EL (cell line): ENCODE measurements at places on chromosomes 2 and 18.

DNA sequence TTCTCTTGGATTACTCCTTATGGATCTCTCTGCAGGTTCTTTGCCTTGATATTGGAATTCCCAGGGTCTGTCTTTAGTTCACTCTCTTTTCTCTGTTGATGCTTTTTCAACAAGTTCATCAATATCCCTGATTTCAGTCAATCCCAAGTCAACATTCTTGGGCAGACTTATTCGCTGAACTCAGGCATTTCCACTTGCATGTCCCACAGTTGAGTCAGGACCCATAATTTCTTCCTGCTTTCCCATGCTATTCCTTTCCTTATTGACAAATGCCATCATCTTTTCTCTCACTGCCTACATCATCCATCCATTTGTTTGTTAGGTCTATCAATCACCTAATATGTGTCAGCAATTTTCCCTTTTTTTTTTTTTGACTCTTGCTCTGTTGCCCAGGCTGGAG, 11.6 kb downstream of the GPD2 start:
- DNase-seq: no peak

GRCh38 chr18:9137168-9138066, 836 bp downstream of the ANKRD12 start:
- DNase-seq: peak; percentile 80

GRCh38 chr2:133484106-133484505, 84.2 kb downstream of the NCKAP5 start:
- peak; percentile 57 for DNase-seq

- no peak for DNase-seq
These were observed 17.5 kb upstream of the BIN1 start for GRCh38 chr2:127124426-127124825.

DNA sequence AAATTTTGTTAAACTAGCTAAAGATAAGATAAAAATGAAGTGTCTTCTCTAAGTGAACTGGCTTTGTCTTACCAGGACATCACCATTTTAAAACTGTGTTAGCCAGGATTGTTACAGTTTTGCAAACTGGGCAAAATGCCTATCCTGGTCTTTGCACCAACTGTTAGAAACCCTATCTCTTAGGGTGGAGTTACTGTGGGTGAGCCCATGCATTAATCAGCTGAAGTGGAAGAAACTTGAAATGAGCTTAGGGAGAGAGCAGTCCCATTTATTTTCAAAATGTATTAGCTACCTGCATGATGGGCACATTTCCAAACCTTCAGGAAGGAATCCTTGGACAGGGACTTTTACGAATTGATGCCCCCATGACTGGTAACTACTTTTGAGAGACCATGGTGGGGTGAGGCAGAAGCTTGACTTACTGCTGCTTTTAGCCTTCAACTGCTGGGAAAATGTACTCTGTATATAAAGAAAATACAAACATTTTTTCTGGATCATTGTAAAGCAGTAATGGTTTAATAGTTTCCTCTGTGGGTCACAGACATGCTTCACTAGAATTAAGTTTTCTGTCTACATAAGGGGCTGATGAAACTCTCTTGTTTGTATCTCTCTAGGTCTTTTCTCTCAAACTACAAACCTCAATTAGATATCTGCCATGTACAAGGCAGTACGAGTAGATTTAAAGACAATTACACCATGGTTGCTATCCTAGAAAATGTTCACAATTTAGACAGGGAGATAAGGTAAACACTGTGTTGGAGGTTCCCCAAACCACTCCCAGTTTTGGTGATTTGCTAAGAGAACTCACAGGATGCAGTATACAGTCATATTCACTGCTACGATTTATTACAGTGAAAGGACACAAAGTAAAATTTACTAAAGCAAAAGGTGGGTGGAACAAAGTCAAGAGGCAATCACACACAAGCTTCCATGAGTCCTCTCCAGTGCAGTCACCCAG, 321.4 kb upstream of the MMADHC start:
- no peak for DNase-seq

DNA sequence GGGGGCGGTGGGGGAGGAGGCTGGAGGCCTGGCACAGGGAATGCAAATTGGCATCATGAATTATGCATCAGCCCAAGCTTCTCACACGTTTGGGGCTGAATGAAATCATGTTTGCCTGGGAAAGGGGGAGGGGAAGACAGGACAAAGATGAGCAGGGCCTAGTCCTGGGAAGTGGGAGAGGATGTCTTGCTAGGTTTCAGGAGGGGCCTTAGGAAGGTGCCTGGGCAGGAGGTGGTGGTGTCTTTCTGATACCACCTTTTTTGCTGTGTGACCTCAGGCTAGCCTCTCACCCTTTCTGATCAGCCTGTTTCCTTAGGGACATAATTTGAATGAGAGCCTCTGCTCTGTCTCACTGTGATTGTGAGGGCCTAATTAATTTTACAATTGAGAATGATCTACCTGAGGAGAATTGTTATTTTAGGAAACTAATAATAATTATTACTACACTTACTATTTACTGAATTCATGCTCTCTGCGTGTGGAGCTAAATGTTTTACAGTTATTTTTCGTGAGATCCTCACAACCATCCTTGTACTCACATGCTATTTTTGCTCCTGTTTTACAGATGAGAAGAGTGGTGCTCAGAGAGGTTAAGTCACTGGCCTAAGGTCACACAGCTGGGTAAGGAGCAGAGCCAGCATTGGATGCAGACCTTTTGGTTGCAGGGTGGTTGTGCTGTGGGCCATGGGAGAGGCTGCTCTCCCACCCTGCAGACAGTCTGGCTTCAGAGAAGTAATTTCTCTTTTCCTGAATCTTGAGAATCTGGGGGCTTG, 39.6 kb downstream of the INHBB start:
- DNase-seq: no peak

DNA sequence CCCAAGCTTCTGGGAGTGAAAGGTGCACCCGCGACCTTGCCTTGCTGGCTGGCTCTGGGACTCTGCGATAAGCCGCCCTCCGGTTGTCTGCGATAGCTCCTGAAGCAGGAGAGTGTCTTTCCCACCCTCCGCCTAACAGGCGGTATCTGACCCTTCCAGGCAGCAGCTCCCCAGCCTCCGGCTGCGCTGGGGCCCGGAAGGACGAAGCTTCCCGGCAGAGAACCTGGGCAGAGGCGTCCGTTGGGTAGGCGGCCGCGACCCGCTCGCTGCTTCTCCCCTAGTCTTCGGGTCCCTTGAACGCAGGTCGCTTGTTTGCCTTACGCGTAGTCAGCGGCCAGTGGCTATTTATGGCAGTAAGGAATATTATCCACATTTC, 446 bp upstream of the RHBDD1 start:
- DNase-seq: no peak

- DNase-seq: no peak
These were observed 12.4 kb upstream of the IL1R1 start for GRCh38 chr2:102129951-102130646.

DNA sequence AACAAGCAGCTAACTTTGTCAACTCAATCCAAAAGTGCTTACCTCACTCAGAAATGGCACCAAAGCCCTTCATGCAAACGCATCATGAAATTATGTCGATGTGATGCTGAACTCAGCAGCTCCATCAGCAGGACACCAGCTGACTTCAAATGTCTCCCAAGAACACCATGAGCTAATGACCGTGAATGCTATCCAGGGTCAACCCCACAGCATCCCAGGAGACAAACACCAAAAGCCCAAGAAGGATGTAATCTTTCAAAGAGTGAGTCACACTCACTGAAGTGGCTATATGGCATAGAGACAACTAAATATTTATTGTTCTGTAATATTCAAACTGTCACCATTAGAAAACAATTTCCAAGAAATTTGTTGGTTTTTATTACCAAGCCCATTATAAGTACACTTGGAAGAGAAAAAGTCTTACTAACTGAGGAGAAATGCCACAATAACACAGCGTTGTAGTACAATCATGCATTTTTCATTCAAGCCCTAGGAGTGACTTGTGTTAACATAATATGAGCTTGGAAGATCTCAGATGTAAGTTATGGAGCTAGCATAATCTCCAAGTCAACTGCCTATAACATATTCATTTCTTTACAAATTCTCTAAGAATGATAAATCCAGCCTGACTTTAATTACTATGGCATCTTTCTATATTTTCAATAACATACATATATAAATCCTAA, 165.0 kb upstream of the CCDC68 start:
- peak; percentile 71 for DNase-seq

- DNase-seq: peak; percentile 86
These were observed 143.3 kb downstream of the HDAC4 start for GRCh38 chr2:239257511-239257937.

- no peak for DNase-seq
These were observed 44.4 kb upstream of the SPRED2 start for GRCh38 chr2:65476778-65477177.

GRCh38 chr18:68784071-68784470, 13.8 kb upstream of the CCDC102B start:
- DNase-seq: no peak
